ENCODE measurements at places on chromosomes 2 and 18.

DNA sequence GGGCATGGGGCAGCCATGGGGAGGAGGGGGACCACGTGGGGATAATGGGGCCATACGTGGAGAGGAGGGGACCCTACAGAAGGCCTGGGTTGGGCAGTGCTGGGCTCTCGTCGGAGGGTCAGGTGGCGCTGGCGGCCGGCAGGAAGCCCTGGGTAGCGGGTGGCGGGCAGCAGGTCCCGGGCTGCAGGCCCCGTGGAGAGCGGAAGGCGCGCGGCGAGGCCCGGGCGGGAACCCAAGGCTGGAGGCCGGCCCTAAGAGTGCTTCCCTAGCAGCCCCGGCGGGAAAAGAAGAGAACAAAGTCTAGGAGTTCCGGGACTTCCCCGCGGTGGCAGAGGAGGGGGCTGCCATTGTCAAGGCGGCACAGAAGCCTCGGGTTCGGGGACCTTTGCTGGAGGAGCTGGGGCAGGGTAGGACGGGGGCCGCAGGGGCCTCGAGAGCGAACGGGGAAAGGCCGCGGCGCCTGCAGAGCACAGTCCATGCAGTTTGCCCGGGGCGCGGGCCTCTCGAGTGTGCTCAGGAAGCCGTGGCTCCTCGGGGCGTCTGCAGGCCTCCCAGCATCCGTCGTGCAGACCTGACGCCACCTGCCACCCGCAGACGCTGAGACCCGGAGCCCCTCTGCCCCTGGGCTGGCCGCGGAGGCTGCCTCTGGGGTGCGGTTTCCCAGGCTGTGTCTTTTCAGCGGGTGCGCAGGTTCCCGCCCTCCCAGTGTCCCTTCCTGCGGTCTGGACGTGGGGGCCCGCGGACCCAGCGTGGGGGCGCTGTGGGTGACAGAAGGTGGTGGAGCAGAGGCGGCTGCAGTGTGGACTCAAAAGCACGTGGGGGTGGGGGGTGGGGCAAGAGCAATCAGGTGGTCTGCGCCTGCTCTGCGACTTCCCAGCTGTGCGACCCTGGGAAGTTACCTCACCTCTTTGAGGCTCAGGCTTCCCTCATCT is 19.4 kb upstream of the NCL start:
- DNase-seq, result peak; percentile 26

DNA sequence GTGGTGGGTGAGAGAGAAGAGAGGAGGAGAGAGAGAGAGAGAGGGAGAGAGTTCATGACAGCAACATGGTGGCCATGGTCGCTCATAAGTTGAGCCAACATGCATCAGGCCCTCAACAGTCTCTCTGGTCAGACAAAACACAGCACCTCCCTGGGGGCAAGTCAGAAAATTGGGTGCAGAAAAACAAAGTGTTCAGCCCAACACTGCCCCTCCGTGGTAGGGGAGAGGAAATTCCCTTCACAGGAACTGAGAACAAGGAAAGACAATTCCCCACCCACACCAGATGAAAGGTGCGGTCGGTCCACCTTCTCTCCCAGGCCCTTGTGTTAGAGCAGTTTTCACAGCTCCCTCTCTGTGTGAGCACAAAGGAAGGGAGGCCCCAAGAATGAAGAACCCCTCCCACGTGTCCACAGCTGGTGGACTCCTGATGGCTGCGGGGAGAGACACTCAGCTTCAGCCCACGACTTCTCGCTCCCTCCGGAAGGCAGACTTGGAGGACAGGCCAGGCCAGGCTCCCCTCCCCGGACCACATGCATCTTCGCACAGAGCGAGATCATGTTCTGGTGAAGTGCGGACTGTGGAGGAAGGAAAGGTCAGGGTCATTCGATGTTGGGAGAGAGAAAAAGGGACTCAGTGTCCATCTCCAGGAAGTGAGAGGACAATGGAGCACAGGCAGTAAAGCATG is 181.7 kb downstream of the ANAPC1 start:
- no peak for DNase-seq

DNA sequence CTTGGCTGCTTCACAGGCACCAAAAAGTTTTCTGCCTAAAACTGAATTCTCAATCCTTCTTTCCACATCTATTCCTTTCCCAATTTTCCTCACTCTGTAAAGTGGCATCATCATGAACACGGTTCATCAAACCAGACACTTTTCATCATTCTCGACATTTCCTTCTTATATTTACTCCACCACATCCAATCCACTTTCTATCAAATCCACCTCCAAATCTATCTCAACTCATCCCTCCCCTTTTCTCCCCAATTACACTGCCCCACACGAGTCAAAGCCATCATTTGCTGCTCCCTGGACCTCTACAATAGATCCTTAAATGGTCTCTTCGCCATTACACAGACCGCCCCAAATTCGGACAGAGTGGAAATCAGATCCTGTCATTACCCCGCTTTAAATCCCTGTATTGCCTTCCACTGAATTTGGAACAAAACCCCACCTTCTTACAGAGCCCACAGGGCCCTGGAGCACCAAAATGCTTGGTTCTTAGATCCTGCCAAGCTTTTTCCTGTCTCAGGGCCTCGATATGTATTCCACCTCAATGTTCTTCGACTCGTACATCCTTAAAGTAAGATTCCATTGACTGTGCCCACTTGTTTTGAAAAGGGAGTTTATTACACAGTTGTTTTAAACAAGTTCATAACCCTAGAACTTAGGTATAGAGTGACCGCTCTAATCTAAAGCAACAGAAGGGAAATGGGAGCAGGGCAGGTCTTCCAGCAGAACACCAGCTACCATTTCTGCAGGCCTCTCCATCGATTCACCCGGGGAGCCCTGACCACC is 856 bp downstream of the ACAA2 start:
- no peak for DNase-seq

DNA sequence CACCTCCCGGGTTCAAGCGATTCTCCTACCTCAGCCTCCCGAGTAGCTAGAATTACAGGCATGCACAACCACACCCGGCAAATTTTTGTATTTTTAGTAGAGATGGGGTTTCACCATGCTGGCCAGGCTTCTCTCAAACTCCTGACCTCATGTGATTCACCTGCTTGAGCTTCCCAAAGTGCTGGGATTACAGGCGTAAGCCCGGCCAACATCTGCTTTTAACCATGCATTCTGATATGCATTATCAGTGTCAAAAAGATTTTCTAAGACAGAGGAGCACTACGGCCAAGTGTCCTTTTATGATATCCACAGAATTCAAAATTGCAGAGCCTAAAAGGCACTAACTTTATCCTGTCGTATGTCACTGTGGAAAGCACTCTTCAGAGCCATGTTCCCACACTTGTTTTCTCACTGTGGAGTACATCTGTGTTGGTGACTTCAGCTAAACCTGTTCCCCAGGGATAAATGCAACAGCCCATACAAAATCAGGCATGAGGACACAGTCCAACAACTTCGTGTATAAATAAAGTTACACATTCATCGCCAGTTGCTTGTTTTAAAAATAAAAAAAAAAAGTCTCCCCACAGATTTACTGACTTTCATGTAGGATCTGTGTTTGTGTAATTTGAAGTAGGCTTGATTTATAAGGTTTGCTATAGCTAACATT is 56.4 kb downstream of the STK25 start:
- DNase-seq, result no peak

- DNase-seq, result no peak
Observed at GRCh38 chr2:150204451-150204850, 283.0 kb downstream of the RND3 start.
